NCI-H2081 (cell line): ENCODE measurements at places on chromosomes 5 and 9.

- DNase-seq, result no peak
Observed at GRCh38 chr5:144304688-144305087, 134.0 kb downstream of the KCTD16 start.

GRCh38 chr9:79868567-79869189, 296.9 kb downstream of the TLE4 start:
- DNase-seq, result no peak

- no peak for DNase-seq
Observed at GRCh38 chr9:89844075-89844474, 239.3 kb downstream of the GADD45G start.

GRCh38 chr5:76379855-76380254, 23.2 kb upstream of the IQGAP2 start:
- no peak for DNase-seq

- DNase-seq, result no peak
Observed at GRCh38 chr9:18545636-18546360, 71.8 kb downstream of the ADAMTSL1 start.

GRCh38 chr9:127308652-127309434, 44.3 kb downstream of the GARNL3 start:
- DNase-seq, result no peak

- DNase-seq, result no peak
Observed at GRCh38 chr9:98678244-98678842, 30.4 kb downstream of the GABBR2 start.

- no peak for DNase-seq
Observed at GRCh38 chr9:133769511-133770075, 31.4 kb upstream of the SARDH start.

- DNase-seq, result no peak
Observed at GRCh38 chr9:36470643-36471290, 70.7 kb upstream of the RNF38 start.

DNA sequence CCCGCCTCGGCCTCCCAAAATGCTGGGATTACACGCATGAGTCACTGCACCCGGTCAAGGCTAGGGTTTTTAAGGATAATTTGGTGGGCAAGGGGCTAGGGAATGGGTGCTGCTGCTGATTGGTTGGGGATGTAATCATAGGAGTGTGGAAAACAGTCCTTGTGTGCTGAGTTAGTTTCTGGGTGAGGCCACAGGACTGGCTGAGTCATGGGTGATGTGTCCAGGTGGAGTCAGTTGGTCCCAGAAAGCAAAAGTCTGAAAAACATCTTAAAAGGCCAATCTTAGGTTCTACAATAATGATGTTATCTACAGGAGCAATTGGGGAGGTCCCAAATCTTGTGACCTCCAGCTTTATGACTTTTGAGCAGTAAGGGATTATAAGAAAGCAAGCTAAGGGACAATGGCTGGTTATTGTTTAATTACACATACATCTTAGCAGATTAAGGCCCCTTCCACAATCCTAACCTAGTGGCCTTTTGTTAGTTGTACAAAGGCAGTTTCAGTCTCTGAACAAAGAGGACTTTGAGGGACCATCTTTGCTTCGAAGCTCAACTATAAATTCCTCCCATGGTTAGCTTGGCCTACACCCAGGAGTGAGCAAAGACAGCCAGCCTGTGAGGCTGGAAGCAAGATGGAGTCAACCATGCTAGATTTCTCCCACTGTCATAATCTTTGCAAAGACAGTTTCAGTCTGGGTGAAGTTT, 5.5 kb upstream of the AOPEP start:
- DNase-seq, result no peak

- no peak for DNase-seq
Observed at GRCh38 chr5:72543365-72543764, 36.2 kb upstream of the ZNF366 start.

- DNase-seq, result no peak
Observed at GRCh38 chr5:154762261-154762660, 7.1 kb downstream of the LARP1 start.

DNA sequence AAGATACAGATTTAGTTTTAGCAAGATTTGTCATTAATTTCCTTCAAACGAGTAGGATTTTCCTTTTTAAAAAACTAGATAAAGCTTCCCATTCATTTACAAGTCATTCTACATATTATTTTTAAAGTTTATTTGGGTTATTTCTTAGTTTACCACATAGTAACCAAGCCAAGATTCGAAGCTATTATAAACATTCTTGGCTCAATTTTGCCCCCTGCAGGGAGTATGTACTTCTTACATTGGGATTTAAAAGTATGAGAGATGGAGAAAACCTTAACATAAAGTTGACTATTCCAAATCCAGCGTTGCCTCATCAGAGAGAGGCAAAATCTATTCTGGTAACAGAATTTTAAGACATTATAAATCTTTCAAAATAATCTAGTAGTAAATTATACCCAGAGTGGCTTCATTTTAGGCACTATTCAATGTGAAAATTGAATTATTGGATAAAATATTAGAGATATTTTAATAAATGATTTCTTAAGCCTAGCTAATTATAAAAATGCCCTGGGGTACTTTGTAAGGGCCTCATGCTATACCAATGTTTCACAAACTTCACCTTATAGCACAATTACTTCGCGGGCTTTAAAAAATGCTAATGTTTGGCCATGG, 39.1 kb downstream of the FBN2 start:
- peak; percentile 41 for DNase-seq
